Activated naive CD4-positive, alpha-beta T cell (primary cell): ENCODE measurements at places on chromosomes 2 and 18.

GRCh38 chr2:219554350-219554749 is 10.5 kb downstream of the TMEM198 start:
- no peak for DNase-seq

DNA sequence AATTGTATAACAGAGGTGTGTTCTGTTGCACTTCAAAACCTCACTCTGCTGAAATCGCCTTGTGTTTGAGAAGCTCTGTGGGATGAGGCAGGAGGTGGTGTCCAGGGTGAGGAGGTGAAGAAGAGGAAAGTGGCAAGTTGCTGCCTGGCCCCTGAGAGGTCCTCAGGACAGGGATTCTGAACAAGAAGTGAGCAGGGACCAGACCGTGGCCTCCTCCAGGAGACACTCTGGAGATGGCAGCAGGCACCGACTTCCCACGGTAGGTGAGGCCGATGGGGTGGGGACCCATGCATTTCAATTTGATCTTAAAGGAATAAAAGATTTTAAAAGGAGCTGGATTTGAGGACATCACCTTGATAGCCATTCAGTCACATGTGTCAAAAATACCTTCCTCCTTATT is 37.5 kb upstream of the LAMA1 start:
- DNase-seq, result no peak

DNA sequence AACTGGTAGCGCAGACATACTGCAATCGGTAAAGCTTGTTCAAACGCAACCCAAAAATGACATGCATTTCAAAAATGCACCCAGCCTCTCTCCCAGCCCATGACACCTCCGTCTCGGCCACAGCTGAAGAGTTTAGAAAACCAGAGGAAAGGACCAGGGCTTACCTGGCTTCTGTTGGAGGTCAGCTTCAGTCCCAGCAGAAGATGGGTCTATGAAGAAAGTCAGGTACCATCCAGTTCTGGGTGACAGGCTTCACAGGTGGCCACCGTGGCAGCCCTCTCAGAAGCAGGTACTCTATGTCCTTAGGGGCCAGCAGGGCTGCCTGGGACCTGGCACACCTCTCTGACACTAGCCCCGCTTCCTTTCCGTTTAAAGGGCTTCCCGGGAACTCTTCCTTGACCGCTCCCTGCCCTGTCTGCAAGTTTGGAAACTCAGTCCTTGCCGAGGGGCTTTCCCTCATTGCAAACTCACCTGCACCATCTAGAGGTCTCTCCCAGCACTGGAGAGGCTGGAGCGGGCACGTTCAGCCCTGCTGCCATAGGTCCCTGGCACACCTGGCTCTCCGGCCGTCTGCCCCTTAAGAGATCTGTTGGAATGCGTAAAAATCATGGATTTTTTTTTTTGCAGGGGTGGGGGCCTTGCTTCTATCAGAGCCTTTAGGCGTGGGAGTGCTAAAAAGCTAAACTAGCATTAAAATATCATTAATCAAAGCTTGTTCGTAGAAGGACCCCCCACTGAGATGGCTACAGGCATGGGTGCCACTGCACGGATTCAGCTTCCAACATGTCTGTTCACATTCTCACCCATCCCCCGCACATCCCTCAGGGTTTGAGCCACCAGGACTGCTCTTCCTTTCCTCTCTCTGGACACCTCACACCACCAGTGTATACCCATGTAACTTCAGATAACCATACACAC is at the start of gene EDAR:
Gene EDAR (minus strand): TSS at position 425 of the 918 bp plus-strand sequence. CDS start 58,206 bp downstream, outside the sequence.
- DNase-seq, result peak; percentile 36

DNA sequence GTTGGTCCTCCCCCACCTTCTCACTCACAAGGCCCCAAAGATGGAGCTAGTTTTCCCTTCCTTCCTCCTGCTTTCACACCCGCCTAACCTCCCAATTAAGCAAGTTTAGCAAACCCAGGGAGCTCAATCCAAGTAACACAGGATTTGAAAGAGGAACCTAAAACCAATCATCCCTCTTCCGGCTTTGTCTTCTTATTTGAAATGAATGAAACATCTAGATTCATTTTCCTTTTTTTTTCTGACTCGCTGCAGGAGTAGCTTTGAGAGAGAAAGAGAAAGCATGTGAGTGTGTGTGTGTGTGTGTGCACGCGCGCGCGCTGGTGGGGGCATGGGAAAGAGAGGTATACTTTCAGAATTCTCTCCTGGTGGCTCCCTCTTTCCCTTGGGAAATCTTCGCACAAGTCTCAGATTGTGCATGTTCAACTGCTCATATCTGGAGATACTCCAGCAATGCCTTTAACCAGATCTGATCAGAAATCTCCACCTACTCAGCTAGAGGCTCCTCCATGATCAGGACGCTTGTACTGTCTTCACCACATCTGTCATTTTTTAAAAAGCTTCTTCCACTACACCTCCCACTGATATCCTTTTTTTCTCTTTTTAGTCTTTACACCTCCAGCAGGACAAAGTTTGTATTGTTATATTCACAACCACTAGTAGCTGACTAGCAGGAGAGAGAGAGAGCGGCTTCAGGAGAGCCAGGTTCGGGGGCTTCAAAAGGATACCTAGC is 1.7 kb downstream of the SLC8A1 start:
- DNase-seq, result no peak

DNA sequence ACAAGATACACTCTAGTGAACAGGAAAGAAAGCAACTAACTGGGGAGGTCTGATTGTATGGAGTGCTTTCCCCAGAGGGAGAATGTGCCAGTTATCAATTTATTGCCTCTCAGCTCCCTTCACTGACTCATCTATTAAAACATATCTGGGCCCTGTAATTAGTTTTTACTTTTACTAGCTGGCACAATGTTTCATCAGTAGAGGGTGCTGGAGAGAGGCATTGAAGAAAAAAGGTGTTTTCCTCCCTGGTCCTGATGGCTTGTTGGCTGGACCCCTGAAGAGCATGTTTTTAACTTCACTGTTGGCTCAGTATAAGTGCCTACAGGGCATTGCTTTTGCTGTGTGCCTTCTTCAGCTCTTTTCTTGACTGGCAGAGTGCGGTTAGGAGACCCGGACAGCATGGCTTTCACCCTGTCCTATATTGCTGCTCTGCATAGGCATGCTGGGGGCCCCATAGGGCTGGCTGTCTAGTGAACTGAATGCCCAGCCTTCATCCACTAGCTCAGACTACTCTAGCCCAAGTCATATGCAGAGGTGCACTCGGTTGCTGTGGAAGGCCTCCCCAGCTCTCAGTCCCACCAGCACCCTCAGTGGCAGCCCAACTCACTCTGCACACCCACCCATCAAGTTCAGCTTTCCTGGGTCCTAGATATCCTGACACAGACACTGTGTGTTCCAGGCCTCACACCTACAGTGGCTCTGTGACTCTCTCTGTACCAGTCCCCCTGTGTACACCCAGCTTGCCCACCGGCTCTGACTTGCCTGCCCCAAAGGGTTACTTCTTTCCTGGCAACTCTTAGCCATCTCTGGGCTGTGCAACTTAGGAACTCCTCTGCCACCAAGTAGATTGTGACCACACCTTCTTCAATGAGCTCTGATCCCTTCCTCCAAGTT is 62.3 kb upstream of the ACYP2 start:
- DNase-seq, result no peak

DNA sequence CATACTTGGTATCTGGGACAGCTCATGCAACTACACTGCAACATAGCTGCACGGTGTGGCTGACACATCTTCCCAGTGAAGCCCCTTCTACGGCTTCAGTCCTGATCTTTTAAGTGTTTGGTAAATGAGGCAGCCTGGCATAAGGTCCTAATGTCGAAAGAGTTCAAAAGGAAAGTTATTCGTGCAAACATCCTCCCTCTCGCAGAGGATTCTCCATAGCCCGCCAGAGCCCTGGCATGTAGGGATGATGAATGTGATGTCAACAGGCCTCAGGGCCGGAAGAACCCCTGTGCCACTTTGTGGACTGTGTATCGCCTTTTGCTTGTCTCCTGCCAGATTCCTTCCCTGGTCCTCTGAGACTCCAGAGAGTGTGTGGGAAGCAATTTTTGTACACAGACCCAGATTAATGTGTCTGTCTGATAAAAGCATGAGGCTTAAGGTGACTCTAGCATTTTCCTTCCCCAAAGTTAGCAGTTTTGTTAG is 88.5 kb downstream of the SOCS6 start:
- DNase-seq, result no peak

GRCh38 chr18:44682201-44682870 is 1.6 kb downstream of the SETBP1 start:
- no peak for DNase-seq

DNA sequence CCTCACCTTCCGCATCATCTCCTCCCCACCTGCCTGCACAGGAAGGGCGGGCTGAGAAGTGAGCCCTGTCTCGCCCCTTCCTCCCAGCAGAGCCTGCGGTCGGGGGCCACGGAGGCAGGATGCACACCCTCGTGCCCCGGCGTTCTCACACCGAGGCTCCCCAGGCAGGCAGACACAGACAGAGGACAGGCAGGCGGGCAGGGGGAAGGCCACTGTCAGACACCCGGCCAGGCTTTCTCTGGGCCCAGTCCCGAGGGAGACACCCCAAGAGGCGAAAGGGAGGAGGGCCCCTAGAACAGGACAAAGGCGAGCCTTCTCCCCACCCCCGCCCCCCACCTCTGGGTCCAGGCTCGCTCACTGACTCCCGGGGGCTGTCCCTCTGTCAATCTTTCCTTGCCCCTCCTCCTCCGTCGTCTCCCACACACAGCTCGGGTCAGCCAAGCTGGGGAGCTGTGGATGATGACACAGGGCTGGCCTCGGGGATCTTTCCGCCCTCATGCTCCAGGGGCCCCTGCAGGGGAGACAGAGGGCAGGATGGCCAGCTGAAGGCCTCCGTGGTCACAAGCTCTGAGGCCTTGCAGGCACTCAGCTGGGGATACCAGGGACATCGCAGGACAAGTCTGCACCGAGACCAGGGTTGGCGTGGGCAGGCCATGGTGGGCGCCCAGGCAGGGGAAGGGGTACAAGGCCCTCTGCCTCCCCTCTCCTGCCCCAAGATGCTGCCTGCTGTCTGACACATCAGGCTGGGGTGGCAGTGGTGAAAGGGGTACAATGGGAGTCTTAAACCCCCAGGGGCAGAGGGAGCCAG is 24.9 kb downstream of the BIN1 start:
- DNase-seq, result peak; percentile 23

- no peak for DNase-seq
These were observed 15.0 kb downstream of the RTTN start for GRCh38 chr18:70190529-70190928.

DNA sequence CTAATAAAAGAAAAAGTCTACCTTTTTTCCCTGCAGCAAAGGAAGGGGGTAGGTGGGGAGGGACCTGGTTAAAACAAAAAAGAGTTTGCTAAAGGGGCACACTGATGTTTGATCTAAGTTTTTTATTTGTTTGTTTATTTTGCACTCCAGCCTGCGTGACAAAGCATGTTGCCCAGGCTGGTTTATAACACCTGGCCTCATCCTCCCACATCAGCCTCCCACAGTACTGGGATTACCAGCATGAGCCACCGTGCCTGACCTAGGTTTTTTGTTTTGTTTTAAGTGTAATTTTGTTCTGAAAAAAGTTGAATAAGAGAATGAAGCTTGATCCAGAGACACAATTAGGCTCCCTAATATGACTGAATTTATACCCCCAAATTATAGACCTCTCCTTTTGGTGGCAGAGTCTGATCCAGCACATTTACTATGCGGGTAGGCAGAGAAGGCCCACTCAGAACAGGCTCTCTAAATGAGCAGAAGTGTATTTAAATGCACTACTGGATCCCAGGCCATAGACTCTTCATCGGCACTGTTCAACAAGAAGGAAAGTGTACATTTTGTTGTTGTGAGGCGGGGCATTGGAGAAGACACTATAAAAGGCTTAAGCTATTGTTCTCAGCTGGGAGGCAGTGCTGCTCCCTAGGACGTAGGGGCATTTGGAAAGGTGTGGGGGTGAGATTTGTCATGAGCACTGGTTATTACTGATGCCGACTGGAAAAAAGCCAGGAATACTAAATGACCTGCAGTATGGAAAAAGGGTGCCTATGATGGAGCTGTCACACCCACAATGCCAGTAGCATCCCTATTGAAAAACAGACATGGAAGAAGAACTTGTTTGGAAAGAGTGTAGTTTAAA is 32.4 kb downstream of the MRPS9 start:
- no peak for DNase-seq

DNA sequence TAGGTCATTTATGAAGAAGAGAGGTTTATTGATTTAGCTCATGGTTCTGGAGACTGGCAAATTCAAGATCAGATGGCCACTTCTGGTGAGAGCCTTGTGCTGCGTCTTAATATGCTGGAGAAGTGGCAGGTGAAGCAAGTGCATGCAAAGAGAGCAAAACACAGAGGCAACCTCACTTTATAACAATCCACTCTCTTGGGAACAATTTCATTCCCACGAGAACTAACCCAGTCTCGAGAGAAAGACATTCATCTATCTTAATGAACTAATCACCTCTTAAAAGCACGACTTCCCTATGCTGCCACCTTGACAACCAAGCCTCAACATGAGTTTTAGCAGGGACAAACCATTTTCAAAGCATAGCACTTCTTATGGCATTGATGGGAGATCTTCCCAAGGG is 186.5 kb upstream of the RASGRP3 start:
- no peak for DNase-seq

DNA sequence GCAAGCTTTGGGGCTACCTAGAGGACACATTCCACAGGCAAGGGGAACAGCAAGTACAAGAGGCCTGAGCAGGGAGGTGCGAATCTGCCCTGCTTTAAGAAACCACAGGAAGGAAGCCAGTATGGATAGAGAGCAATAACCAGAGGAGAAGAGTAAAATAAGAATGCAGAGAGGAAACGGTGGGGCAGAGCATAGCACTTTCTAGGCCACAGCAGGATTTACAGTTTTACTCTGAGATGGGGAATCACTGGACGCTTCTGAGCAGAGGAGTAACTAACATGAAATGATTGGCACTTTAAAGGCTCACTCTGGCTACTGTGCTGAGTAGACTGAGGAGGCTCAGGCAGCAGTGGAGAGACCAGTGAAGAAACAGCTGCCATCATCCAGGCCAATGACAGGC is 23.8 kb downstream of the AAK1 start:
- DNase-seq, result no peak

DNA sequence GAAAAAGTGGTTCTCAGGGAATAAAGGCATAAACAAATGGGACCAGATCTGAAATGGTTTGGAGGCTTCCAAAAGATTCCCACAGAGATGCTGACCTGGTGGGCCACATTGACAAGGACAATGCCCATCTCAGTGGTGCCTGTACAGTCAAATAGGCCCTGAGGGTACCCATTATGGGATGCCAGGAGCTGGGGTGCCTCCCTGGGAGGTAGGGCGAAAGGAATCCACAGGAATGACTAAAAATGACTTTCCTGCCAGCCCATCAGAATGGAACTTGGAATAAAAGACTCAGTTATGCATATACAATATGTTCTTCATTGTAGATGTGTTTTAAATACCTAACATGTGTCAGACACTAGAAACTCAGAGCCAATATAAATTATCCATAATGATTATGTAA is 248.5 kb downstream of the RNF144A start:
- no peak for DNase-seq
